ENCODE measurements at places on chromosomes 7 and 10. TPM values are rescaled to one million over a fixed set of nuclear protein-coding genes. Genes with fewer than 3 reads are reported as not detected.

DNA sequence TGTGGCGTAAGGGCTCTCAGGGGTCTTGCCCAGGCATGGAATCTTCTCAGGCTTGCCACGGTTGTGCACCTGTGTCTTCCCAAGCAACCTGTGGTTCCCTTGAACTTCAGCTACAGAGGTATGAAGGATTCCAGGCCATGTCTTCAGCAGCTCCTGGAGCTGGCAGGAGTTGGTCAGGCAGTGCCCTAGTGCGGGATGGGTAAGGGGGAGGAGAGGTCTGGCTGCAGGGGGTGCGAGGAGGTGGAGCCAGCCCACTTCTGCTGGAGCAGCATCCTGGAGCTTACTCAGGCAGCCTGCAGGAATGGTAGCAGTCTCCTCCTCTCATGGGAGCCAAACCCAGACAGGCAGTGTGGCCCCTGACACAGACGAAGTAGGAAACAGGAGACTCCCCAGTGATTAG is 3.8 kb upstream of the TRIL start:
- DNase-seq = no peak
- no peaks in the 10 kb centered on the region for H3K36me3 ChIP-seq
- H3K27ac ChIP-seq = no peak overlapping the region
- no peaks in the 10 kb centered on the region for H3K4me1 ChIP-seq
- H3K27me3 ChIP-seq = peaks cover 31% of the 10 kb centered on the region
- H3K4me3 ChIP-seq = no peak overlapping the region

- no peak for DNase-seq
- H3K4me1 ChIP-seq = peaks cover 18% of the 10 kb centered on the region
These were observed 49.7 kb upstream of the WNT16 start for GRCh38 chr7:121279060-121279620.

SFRP4 gene
- total RNA-seq = not detected

- H3K4me1 ChIP-seq = no peaks in the 10 kb centered on the region
- H3K36me3 ChIP-seq = no peaks in the 10 kb centered on the region
- H3K27me3 ChIP-seq = no peaks in the 10 kb centered on the region
- no peak overlapping the region for H3K4me3 ChIP-seq
These were observed 48.7 kb upstream of the PTPRZ1 start for GRCh38 chr7:121824276-121824675.

GRCh38 chr7:46713868-46714596 is 793.0 kb upstream of the IGFBP3 start:
- no peak for DNase-seq
- H3K27ac ChIP-seq = no peak overlapping the region
- no peaks in the 10 kb centered on the region for H3K27me3 ChIP-seq
- no peaks in the 10 kb centered on the region for H3K36me3 ChIP-seq
- H3K4me1 ChIP-seq = no peaks in the 10 kb centered on the region
- no peak overlapping the region for H3K4me3 ChIP-seq

DNA sequence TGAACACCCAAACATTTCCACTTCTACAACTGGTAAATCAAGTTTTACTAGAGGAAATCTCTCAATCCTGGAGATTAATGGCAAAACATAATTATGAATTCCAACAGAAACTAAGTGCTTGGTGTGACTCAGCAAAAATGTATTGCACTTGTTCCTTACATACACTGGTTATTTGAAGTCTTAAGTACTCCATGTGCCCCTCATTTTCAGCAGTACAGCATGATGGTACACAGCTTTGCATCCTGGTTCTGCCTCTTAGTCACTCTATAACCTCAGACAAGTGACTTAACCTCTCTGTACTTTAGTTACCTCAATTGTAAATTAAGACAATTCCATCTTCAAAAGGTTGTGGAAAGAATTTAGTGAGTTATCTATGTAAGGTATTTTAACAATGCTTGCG is 12.9 kb downstream of the SLC16A12 start:
- no peaks in the 10 kb centered on the region for H3K36me3 ChIP-seq
- no peak overlapping the region for H3K27ac ChIP-seq
- no peak for DNase-seq
- H3K4me3 ChIP-seq = no peak overlapping the region

GRCh38 chr7:82617156-82617555 is 173.6 kb upstream of the CACNA2D1 start:
- no peak overlapping the region for H3K27ac ChIP-seq
- no peak for DNase-seq
- peaks cover 2% of the 10 kb centered on the region for H3K27me3 ChIP-seq
- H3K4me3 ChIP-seq = no peak overlapping the region
- H3K4me1 ChIP-seq = no peaks in the 10 kb centered on the region
- no peaks in the 10 kb centered on the region for H3K36me3 ChIP-seq

GRCh38 chr7:21953781-21954180 is 8.1 kb upstream of the CDCA7L start:
- H3K4me1 ChIP-seq = peaks cover 3% of the 10 kb centered on the region
- H3K27me3 ChIP-seq = peaks cover 7% of the 10 kb centered on the region
- H3K4me3 ChIP-seq = no peak overlapping the region
- DNase-seq = no peak
- no peak overlapping the region for H3K27ac ChIP-seq
